BE2C (cell line): ENCODE measurements at places on chromosomes 16 and 17.

- no peak for DNase-seq
Observed at GRCh38 chr17:62631936-62632924, 4.8 kb downstream of the MRC2 start.

GRCh38 chr17:38890410-38890746 is 20.5 kb downstream of the LASP1 start:
- DNase-seq = no peak

GRCh38 chr16:81450783-81451491 is 6.3 kb downstream of the CMIP start:
- no peak for DNase-seq

DNA sequence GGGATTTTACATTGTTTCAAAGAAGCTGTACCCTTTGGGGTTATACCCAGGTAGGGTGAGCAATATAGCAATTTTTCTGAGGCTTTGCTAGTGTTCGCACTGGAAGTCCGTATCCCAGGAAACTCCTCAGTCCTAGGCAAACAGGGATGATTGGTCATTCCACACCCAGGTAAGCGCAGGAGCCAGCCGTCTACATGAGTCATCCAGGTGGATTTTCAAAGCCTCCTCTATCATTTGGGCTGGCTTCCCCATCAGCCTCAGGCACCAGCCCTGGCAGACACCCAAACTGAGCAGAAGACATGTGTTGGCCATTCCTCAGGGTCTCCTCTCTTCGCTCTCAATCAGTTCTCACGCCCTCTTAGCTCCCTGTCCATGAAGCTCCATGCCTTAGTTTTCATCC is 135.6 kb downstream of the AIPL1 start:
- no peak for DNase-seq

DNA sequence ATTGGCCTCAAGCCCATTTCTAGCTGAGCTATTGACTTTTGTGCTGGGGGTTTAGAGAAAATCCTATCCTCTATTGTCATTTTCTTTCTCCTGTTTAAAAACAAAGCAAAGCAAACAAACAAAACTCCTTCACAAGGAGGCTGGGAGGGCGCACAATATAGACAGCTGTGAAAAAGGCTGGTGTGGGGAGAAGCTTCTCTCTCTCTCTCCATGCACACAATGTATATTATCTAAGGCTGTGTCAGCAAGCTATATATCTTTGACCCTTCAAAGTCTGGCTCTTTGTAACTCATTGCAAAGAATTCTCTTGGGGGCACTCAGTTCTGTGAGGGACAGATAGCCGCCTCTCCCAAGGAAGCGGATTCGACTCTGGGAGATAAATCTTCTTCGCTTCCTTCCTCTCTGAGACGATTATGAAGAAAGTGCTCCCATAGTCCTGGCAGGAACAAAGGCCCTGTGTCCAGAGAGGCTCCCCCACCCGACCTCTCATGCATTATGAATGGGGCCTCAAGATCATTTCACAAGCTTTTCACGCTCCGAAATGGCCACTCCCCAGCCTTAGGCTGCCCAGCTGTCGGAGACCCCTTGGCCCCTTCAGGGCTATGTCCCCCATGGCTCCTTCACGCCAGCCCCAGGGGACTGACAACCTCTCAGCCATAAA is 33.2 kb upstream of the MEAK7 start:
- DNase-seq = no peak
